ENCODE measurements at places on chromosomes 2 and 18.

DNA sequence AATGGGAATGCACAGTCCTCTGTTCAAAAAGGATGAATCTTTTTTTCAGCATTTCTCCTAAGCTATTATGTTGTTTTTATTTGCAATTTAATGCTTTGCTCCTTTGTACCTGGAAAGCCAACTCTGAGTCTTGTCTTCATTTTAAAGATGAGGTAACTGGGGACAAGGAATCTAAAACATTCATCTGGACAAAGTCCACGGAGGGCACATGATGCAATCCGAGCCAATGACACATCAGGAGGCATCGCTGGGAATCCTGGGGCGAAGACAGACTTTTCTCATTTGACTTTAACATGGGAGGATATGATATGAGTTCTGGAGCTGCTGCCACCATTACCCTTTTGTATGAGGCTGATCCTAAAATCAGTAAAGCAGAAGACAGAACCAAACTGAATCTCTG is 116.5 kb upstream of the REG3G start:
- DNase-seq, result no peak

DNA sequence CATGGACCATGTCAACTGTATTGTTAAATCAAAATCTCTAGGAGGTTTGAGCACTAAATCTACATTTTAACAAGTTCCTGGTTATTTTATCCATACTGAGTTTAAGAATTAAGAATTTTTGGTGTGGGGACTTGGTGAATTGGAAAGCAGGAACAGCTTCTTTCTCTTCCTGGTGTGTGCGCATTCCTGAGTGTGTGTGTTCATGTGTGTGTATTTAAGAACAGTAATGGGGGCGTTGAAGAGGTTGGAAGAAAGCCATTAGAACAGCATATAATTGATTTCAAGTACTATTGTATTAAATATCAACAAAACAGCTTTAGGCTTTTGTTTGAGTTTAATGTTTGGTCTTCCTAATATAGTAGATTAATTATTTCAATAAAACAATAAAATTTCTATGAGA is 801.3 kb upstream of the ID2 start:
- DNase-seq, result no peak

GRCh38 chr2:16386031-16386430 is 279.6 kb downstream of the CYRIA start:
- no peak for DNase-seq

DNA sequence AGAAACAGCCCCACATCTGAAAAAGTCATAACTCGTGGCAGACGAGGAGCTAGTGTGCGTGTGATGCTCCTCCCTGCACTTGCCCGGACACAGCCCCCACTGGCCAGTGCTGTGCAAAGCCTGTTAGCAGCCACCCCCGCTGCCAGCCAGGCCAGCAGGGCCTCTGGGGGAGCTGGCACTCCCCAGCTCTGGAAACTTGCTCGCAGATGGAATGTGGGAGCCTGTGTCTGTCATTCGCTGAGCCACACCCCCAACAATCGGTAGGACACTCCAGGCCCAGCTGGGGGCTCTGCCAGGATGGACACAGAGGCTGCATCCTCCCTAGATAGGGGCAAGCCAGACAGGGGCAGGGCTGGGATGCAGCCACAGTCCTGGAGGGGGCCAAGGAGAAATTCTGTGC is 62.4 kb upstream of the ATG16L1 start:
- no peak for DNase-seq

DNA sequence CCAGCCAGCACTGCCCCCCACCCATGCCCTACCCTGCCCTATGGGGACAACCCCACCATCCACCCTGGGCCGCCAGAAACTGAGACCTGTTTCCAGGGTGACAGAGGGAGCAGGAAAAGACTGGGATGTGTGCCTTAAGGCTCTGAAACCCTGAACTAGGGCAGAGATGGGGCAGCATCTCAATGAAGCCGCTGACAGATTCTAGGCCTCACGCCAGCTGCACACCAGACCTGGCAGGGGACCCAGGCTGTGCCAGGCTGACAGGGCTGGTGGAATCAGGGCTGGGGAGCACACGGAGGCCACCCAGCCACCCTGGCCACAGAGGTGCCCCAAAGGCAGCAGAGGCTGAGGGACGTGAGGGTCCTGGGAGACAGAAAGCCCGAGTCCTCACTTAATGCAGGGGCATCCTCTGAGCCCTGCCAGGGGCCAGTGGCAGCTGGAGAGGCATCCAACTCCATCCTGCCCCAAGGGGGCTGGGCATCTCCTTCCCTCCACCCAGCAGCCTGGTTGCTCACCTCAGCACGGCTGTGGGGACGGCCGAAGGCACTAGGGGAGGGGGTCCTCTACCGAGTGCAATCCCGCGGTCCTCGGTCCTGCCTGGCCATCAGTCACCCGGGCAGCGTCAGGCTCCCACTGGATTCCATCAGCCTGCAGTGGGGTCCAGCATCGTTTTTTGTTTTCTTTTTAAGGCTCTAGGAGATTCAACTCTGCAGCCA is 169.2 kb downstream of the ZFP36L2 start:
- DNase-seq, result no peak

GRCh38 chr2:10039658-10040410 is 3.5 kb upstream of the KLF11 start:
- no peak for DNase-seq

DNA sequence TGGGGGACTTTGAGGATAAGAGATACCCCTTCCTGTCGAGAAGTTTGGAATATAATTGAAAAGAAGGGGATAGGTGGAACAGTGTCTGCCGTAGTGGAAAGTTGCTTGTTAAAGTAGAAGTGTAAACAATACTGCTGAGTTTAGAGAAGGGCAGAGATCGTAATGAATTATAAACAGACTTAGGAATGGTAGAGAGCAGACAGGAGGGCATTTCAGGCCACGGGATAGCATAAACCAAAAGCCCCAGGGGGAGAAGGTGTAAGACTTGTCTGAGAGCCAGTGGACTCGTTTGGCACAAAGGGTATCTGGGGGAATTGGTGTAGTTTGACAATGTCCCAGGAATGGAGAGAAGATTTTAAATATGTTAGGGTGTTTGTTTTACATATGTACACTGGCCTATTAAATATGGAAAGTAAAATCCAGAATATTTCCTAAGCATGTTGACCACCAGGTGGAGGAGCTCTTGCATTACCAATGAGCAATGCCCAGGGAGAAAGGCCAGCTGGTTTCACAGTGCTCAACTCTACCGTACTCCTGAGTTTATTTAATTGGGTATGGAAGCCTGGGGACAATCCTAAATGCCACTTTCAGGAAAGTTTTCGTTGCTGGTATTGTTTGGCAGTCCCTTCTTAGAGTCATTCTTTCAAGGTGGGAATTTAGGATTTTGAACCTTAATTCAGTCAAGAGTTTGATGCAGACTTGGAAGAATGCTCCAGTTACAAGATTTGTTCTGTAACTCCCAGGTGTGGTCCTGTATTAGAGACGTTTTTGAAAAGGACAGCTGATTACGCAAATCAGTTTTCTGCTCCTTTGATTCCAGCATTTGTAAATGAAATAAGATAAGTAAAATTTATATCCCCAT is 7.5 kb downstream of the COPS8 start:
- DNase-seq, result no peak

GRCh38 chr2:218168016-218168415 is 1.3 kb upstream of the CXCR1 start:
- DNase-seq, result no peak

GRCh38 chr2:120859814-120860578 is 124.3 kb downstream of the GLI2 start:
- DNase-seq, result no peak

GRCh38 chr2:154681741-154682140 is 16.8 kb upstream of the KCNJ3 start:
- DNase-seq, result no peak

DNA sequence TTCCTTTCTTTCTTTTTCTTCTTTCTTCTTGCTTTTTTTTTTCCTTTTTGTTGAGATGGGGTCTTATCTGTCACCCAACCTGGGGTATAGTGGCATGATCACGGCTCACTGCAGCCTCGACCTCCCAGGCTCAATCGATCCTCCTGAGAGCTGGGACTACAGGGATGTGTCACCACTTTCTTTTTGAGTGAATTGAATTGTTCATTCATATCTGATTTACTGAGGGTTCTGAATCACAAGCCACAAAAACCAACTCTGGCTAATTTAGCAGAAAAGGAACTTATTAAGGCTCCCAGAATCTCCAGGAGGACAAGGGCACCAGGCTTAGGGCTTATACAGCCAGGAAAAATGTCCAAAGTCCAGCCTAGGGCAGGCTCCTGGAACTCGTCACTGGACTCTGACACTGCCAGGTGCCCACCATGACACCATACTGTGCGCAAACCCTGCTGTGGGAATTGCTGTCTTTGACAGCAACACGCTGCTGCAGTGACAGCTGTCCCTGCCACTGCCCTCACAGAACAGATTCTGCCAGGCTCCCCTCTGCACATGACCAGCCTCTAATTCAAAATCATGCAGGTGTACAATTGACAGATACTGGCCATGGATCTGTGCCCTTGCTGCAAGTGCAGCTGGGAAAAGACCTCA is 42.9 kb upstream of the EML6 start:
- no peak for DNase-seq

GRCh38 chr18:39105104-39105503 is 1539.5 kb upstream of the CELF4 start:
- DNase-seq, result no peak

DNA sequence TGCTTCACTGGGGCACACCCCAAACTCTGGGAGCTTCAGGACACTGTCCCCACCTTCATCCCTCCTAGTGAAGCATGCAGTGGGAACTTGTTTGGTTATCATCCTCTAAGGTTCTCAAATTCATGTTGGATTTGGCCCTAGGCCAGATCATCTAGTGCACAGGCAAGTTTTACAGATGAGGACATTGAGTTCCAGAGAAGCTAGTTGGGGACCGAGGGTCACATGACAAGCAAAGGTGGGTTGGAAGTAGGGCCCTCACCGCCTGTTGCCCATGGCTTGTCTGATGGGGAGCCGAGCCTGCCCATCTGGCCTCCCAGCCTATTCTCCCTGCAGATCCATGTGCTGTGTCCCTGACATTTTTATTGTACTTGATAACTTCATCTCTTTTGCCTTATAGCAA is 2.8 kb downstream of the PRKCE start:
- no peak for DNase-seq

All from CD4-positive, alpha-beta T cell treated with Interleukin-17A for 4 hours (primary cell).